Fibroblast of the conjunctiva (primary cell): ENCODE measurements at places on chromosomes 7 and 10.

DNA sequence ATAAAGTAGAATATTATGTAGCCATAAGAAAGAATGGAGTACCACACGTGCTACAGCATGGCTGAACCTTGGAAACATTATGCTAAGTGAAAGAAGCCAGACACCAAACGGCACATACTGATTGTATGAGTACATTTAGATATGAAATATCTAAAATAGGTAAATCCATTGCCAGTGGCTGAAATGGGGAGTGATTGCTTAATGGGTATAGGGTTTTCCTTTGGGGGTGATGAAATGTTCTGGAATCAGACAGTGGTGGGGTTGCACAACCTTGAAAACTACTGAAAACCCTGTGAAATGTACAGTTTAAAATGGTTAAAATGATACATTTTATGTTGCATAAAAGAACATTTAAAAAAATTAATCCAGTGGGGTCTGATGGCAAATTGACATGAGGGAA lies 667.9 kb downstream of the AUTS2 start:
- peak; percentile 14 for DNase-seq

GRCh38 chr10:110009736-110010475 lies 2.1 kb downstream of the ADD3 start:
- no peak for DNase-seq

DNA sequence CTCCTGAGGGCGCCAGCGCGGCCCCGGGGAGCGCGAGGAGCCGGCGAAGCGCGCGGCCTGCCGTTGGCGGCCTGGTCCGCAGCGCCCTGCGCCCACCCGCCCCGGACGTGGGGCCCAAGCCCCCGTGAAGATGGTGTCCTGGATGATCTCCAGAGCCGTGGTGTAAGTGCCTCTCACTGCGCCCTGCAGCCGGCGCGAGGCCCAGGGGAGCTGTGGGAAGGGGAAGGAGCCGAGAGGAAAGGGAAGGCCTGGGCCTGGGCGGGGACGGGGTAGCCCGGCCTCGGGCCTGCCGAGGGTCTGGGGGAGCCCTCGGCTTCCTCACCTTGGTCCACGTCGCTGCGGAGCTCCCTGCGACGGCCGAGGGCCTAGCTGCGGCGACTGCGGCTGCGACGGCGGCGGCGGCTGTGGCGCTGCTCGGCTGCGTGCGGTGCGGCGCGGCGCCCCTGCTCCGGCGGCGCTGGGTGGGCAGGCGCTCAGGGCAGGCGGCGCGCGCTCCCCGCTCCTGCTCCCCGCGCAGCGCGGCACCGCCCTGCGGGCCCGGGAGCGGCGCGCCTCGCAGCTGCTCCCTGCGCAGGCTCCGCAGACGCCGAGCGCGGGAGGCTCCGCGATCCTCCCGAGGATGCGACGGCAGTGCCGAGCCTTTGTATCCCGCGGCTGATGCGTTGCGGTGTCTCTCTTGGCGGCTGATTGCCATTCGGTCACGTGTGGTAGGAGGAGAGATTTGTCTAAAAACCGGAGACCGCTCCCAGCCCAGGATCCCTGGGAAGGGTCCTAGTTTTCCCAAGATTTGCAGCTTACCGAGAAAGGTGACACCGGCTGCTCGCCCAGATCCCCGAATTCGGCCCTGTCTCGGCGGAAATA lies 445 bp downstream of the REEP3 start:
- no peak for DNase-seq

- DNase-seq = peak; percentile 47
Observed at GRCh38 chr10:89414146-89414878, at the start of gene IFIT5. TSS of gene IFIT5 (plus strand) at chr10:89414568. CDS start at chr10:89414799, 231 bp downstream.

DNA sequence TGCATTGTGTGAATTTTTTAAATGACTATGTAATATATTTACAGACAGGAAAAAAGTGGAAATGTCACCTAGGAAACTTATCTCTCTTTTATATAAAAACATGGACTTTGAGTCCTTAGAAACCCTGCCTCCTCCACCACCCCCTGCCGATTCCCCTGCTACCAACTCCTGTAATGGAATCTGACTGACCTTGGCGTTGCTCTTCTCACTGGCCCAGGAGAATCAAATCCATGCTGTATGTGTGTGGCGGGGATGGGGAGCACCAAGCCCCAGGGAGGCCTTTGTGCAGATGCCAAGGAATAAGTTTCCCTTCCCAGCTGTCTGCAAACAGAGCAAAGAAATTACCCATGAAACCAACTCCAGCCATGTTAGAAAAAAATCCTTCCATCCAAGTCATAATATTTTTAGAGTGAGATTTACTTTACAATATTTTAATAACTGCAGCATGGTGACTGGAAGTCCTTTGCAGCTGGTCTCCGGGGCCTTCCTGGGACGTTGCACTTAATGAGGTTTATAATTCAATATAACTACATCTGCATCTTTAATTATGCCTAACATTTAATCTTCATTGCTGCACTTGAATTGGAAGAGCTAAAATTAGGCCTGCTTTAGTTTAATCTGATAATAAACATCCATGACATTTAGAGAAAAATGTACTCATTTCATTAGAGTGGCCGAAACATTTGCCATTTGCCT lies 111.4 kb upstream of the CACUL1 start:
- DNase-seq = no peak

DNA sequence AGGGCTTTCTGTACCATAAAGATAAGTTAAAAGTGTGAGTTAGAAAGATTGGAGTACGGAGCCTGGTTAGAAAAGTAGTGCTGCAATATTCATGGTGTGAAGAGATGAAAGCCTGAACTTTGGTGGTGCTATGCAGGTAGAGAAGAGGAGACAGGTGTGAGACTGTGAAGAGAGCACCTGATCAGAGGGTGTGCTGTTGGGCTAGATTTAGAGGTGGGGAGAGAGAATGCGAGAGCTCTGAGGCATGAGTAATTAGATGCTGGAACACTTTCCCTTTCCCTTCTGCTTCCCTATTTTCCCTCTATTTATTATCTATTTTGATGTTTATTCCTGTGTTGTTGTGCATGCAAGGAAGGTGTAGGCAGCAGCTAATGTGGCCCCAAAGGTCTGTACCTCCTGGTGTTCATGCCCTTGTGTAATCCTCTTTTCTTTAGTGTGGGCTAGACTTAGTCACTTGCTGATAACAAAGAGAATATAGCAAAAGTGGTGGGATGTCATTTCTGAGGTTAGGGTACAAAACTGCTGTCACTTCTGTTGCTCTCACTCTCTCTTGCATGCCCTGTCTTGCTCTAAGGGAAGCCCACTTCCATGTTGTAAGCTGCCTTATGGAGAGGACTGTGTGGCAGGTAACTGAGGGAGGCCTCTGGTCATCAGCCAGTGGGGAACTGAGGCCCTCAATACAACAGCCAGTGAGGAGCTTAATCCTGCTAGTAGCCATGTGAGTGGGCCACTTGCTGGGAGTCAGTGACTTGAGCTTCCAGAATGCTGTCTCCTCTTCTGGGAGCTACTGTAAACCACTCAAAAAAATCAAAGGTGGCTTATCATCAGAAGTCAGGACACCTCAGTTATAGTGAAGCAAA lies 2.6 kb upstream of the ATXN7L1 start:
- no peak for DNase-seq

DNA sequence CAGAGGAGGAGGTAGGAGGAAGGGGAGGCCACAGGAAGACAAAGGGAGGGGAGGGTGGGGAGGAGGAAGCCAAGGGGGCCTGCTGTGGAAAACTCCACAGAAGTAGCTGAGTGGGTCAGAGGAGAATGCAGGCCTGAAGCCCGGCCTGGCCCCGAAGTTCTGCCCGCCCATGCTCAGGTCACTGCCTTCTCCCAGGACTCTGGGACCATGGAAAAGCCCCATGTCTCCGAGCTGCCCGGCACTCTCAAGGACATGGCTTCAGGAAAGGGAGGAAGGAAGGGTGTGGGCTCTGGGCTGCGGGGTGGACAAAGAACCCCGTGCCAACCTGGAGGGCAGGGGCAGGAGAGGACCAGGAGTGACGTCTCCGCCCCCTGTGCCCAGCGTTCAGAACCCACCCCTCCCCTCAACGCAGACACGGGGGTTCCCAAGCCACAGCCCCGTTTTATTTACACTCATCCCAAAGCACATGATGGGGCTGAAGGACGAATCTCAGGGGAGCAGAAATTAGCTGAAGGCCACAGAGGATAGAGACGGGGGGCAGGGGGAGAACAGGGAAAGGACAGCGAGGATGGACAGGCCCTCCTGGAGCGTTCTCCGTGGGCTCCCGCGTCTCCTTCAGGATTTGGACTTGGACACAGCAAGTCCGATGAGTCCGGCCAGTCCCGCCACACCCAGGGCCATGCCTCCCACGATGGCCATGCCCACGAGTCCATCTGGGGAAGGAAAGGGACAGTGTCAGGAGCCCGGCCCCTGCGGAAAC lies 1.8 kb upstream of the CLDN15 start:
- no peak for DNase-seq

- DNase-seq = no peak
Observed at GRCh38 chr7:81500631-81501030, 269.2 kb downstream of the HGF start.

DNA sequence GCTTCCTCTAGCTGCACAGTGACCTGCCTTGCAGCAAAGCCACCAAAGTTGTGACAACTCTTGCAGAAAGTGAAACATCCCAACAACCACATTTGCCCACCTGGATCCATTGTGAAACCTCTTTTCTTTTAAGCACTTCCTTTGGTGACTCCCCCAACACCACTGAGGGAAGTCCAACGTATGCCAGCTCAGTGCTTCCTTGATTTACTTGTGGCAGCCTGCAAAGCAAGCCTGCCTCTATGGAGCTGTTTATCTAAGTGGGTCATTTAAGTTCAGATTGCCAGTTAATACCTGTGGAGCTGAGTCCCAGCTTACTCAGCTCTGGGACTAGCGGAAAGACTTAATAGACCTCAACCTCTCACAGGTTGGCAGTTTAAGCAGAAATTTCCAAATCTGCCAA lies 230.8 kb upstream of the GHITM start:
- no peak for DNase-seq

GRCh38 chr10:111175787-111176186 lies 99.0 kb downstream of the ADRA2A start:
- DNase-seq = no peak

GRCh38 chr7:94047956-94048355 lies 43.8 kb upstream of the BET1 start:
- DNase-seq = no peak

GRCh38 chr7:126370038-126370668 lies 882.6 kb downstream of the GRM8 start:
- DNase-seq = no peak

GRCh38 chr10:30774261-30774660 lies 144.7 kb upstream of the LYZL2 start:
- no peak for DNase-seq

DNA sequence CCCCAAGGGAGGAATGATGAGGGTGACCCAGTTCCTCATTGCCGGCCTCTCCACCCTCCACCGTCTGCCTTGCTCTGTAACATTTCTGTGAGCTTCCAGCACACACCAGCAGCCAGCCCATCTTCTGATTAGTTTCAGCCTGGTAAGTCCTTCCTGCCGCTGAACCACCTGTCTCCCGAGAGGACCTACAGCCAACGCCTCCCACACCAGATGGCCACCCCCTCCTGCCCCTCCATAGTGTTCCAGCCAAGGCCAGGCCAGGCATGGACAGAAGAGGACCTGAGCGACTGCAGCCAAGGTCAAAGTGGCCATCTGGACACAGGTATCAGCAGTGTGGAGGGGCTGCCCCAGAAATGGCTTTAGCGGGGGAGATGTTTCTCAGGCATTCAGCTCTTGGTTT lies 170.7 kb upstream of the CTBP2 start:
- DNase-seq = no peak

DNA sequence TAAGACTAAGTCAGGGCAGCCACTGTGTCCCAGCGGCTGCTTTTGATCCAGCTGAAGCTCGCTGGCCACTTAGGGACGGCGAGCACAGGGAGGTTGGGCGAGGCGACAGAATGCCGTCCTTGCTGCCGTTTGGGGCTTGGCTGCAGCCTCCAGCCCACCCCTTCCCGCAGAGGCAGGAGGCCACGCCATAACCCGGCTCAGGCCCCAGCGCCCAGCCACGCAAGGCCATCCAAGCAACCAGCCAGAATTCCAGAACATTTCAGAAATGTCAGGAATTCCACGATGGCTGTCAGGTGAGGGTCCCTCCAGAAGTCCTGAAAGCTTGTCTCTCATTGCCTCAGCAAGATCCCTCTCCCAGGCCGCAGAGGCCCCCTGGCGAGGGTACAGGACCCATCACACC lies 479.1 kb upstream of the FOXK1 start:
- no peak for DNase-seq

DNA sequence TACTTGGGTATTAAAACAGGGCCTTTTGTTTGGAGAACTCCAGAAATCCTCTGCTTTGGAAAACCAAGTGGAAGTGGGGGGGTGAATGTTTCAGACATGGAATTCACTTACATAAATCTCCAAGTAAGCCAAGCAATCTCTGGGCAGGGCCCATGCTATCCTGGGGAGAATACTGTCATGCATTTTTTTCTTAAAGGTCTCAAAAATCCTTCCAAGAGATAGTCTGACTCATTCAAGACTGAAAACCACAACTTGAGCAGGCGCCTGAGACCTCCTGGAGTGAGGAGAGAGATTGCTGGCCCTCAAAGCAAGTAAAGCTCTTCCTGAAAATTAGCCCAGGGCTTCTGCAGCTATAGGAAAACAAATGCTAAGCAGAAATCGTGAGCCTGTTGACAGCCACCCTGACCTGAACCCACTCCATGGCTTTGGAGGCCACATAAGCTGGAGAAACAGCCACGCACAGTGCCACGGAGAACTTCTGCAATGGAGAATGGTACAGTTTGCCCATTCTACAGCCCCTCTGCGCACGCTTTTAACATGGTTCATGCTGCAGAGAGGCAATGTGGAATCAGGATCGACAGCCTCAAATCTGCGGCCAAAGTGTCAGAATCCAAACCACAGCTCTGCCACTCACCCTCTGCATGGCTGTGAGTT lies 203.1 kb upstream of the AUTS2 start:
- peak; percentile 76 for DNase-seq

DNA sequence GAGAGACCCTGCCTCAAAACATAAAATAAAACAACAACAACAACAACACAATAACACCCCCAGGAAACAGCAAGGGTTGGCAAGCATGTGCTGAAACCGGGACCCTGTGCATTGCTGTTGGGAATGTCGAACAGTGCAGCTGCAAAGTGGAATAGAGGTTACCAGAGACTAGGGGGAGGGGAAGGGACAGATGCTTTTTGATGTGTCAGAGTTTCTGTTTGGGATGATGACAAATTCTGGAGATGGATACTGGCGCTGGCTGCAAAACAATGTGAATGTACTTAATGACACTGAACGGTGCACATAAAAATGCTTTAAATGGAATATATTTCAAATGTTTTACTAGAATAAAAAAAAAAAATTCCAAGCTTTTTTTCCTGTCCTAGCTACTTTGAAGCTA lies 241.8 kb downstream of the TEX36 start:
- no peak for DNase-seq

- DNase-seq = no peak
Observed at GRCh38 chr7:99782012-99782953, 1.7 kb downstream of the CYP3A4 start.

DNA sequence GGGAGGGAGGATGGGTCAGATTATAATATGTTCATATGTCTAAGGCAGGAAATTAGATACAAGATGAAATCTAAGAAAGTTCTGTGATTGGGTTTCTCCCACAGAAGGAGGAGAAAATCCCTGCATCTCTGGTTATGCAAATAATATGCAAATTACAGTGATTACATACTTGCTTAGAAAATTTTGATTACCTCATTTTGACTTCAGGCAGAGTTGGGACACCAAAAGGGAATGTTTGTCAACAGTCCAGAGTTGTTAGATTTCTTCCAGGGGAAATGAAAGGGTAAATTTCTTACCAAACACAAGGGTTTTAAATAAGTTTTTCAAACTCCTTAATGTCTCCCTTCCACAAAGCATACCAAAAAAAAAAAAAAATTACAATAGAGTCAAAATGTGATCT lies 101.4 kb upstream of the STEAP1B start:
- no peak for DNase-seq
